NCI-H1105 (cell line): ENCODE measurements at places on chromosomes 5 and 9.
A peak's percentile ranks its signal among the peaks of the same experiment; 100 is the strongest.

DNA sequence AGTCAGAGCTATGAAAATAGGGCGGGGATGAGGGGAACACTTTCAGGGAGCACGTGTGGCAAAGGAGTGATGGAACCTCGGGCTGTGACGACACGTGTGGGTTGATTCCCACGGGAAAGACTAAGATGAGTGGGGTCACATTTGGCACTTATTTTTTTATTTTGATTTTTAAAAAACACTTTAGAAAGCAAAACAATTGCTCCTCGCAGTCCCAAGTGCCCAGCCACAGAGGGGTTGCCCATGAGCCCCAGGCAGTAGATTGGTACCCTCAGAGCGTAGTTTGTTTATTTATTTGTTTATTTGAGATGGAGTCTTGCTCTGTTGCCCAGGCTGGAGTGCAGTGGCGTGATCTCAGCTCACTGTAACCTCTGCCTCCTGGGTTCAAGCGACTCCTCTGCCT lies 69.7 kb downstream of the WNK2 start:
- DNase-seq: no peak

DNA sequence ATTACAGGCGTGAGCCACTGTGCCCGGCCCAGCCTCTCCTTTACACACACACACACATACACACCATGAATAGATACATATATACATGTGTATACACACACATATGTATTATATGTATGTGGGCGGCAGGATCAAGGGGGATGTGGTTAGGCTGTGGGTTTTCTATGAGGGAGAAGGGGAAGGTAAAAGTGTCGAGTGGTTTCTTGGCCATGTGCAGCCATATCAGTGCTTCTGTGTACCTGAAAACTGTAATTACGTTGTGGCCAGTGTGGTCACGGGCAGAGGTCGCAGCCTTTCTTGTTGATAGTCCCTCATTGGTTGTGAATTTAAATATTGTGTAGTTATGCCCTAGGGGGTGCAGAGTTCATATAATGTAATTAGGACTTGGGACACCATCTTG lies 16.5 kb downstream of the CDK20 start:
- no peak for DNase-seq

GRCh38 chr9:35406183-35406959 lies 83.5 kb upstream of the RUSC2 start:
- DNase-seq: no peak

DNA sequence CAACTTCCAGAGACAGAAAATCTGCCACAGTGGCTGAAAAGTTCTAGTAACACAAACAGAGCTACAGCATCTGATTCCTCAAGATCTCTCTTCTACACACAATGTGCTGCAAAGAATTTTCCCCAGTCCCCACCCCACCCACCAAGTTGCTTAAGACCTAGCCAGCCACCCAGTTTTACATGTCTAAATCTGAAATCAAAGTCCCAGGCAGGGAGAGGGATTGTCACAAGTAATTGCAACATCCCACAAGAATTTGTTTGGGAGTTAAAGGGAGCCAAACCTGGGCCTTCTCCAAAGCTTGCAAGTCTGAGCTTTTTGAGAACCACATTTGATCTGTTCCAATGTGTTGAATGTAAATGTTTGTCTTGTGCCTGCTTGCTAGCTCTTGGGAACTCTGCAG lies 15.5 kb downstream of the IGIP start:
- DNase-seq: no peak

- no peak for DNase-seq
Observed at GRCh38 chr9:127557466-127557869, 54.6 kb upstream of the STXBP1 start.

DNA sequence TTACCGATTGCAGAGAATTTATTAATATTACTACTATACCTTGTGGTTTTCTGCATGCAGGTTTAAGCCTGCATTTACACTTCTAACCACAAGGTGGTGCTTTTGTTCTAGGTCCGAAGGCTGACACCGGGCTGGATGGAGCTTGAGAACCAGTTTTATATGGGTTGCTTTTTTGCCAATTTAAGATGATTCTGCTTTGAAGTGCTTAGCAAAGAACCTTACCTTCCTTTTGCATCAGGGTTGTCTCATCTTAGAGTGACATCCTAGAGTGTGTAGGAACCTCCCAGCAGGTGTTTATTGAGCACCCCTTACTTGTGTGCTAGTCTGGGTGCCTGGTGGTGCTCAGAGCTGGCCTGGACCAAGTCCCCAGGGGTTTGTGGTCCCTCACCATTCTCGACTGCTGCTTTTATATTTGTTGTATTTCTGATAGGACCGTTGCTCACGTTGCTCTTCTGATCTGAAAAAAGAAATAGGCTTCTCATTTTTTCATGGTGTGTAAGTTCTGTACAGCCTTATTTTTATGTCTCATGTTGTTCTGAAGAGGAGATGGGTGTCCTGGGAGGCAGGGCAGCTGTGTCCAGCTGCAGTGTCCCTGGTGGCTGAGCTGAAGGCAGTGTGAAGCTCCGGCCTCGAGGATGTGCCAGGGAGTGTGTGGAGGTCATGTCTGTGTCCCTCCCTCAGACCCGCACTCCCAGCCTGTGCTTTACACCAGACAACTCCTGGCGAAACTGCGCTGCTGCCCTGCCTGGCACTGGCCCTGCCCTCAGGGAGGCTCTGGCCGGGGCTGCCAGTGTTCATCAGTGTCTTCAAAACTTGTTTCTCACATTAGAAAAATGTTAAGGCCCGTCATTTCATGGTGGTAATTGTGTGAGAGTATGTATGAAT lies 54.3 kb downstream of the EHMT1 start:
- peak; percentile 19 for DNase-seq

GRCh38 chr9:93954434-93955061 lies 607 bp downstream of the BARX1 start:
- no peak for DNase-seq

DNA sequence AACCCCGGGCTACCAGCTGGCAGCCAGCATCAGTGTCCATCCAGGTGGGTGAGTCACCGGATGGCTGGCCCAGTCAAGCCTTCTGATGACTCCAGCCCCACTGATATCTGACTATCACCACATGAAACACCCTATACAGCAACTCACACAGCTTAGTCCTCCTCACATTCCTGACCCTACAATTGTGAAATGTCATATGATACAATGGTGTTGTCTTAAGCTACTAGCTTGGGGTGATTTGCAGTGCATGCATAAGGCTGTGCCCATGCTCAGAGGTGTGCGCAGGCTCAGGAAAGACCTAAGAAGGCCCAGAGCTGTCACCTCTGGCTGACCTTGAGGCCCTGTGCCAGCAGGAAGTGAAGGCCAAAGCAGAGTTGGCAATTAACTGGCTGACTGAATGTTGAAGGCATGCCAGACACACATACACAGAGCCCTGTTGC lies 21.5 kb upstream of the SEMA4D start:
- no peak for DNase-seq

DNA sequence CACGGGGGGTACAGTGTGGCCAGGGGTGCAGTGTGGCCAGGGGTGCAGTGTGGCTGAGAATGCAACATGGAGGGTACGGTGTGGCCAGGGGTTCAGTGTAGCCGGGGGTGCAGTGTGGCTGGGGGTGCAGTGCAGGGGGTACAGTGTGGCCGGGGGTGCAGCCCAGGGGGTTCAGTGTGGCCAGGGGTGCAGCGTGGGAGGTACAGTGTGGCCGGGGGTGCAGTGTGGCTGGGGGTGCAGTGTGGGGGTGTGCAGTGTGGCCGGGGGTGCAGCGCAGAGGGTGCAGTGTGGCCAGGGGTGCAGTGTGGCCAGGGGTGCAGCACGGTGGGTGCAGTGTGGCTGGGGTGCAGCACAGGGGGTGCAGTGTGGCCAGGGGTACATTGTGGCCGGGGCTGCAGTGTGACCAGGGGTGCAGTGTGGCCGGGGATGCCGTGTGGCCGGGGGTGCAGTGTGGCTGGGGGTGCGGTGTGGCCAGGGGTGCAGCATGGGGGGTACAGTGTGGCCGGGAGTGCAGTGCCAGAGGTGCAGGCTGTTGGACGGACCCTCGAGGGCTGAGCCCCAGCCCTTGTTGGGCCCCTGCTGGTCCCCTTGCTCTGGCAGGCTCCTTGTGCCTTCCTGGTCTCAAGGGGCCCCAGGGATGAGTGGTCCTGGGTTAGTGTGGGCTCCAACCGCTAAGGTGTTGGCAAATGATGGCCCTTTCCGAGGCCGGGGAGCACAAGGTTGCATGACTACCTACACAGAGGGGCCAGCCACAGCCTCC lies 17.9 kb downstream of the TPPP start:
- no peak for DNase-seq

DNA sequence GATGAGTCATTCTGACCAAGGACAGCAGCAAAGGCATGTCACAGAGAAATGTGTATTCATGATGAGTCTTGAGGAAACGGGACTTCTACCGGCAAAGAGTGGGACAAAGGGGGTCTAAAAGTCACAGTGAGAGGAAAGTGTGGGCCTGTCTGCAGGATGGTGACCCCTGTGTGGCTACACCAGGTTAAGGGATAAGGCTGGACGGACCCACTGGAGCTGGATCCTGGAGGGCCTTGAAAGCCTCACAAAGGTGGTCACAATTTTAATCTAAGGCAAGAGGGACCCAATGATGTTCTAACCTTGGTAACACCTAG lies 176.5 kb downstream of the CDK5RAP2 start:
- DNase-seq: no peak

DNA sequence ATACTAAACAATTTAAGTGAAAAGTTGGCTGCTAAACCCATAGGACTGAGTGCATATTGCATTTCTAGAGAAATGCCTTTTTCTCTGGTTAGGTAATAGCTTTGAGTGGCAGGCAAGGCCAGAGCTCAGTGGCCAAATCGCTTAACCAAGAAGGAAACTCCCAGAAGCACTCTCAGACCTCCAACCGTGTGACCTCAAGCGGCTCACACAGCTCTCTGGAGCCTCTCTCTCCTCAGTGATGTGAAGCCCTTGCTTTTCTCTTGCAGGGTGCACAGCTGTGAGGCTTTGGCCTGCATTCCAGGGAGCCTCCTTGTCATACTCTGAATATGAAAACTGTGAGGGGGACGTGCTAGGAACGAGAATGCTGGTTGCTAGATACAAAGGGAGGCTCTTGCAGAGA lies 106.7 kb downstream of the INSYN2B start:
- DNase-seq: no peak

DNA sequence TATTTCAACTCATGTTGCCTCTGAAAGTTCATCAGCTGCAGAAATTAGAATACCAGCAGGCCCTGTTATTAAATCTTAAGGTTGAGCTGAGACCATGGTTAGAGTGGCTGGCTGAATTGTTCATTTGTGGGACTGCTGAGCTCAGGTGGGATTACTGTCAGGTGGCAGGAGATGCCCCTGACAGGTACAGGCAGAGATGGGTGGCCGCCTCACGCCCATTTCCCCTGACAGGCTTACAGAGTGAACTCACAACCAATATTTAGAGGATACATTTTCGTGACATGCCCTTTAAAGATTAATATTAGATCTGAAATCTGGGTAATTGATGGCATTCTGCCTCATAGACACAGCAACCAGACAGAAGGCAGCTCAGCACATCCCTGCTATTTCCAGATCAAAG lies 136.0 kb downstream of the MVB12B start:
- no peak for DNase-seq

GRCh38 chr9:90834828-90835595 lies 33.4 kb downstream of the SYK start:
- peak; percentile 55 for DNase-seq

- no peak for DNase-seq
Observed at GRCh38 chr9:97975376-97975775, 7.8 kb upstream of the ANP32B start.

DNA sequence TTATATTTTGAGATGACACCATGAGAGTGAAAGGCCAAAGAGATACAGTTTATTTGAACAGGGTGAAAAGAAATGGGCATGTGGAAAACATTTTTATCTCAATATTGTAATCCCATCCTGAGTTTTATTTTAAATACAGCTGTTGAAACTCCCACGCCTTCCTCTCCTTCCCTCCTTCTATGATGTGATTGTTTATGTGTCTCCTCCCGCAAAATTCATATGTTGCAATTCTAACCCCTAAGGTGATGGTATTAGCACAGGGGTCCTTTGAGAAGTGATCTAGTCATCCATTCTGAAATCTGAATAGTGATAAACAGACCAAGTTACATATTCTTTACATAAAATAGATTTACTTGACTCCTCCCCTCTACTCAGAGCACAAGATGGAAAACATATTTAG lies 1275.4 kb upstream of the C9orf72 start:
- no peak for DNase-seq

- no peak for DNase-seq
Observed at GRCh38 chr9:93143830-93144530, 9.9 kb upstream of the NINJ1 start.

GRCh38 chr5:102946414-102946813 lies 173.5 kb downstream of the GIN1 start:
- no peak for DNase-seq

- DNase-seq: no peak
Observed at GRCh38 chr5:90484540-90484939, 9.9 kb downstream of the POLR3G start.

GRCh38 chr5:50595199-50595598 lies 71.2 kb upstream of the PARP8 start:
- no peak for DNase-seq

DNA sequence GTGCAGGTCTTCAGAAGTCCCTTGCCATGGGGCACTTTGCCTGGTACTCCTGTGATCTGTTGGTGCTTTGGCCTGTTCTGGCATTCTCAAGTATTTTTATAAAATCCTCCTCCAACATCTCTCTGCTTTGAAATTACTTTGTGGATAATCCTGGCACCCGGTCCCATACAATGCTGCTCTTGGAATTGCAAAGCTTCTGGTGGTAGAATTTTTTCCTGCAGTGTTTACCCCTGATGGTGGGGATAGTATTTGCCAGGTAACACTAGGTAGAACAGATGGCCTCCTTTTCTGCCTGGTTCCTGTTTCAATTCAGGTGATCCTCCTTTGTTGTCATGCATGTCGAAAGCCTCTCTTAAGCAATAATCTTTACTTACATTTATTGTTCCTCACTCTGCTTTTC lies 109.8 kb upstream of the ATP10B start:
- DNase-seq: no peak

DNA sequence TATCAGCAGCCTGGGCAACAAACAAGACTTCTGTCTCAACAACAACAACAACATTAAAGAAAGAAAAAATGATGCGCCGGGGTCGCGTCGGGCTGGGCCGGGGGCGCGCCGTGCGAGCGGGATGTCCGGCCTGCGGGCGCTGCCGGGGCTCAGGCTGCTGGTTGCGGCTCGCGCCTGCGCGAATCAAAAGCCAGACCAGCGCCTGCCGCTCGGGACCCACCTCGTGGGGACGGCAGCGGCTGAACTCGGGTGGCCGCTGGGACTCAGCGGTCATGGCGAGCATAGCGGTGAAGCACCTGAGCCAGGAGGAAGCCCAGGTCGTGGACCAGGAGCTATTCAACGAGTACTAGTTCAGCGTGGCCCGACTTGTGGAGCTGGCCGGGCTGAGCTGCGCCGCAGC lies 11.9 kb upstream of the NHP2 start:
- DNase-seq: no peak

DNA sequence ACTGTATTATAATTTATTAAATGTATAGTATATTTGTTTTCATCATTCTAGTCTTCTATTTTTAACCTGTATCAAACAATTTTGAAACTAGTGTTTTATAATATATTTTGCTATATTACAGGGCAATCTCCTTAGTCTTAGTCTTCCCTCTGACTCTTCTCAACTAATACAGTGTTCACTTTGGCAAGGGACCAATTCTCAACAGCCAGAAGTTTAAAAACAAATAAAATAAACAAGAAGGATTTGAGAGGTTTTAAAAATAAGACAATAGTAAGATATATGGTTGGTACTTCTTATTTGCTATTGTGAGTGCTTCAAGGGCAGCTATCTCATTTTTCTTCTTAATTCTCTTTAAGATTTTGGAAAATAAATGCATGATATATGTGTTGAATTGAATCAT lies 167.2 kb downstream of the RAB3C start:
- no peak for DNase-seq

GRCh38 chr5:133450286-133450685 lies 162.1 kb downstream of the FSTL4 start:
- DNase-seq: no peak
